ENCODE measurements at places on chromosomes 3 and 15.

GRCh38 chr3:4645468-4645867, 152.3 kb downstream of the ITPR1 start:
- no peak for DNase-seq

GRCh38 chr3:197528190-197528589, 27.6 kb downstream of the BDH1 start:
- no peak for DNase-seq

- DNase-seq, result no peak
Observed at GRCh38 chr15:96959501-96959900, 629.0 kb downstream of the NR2F2 start.

GRCh38 chr3:181009225-181009624, 19.7 kb upstream of the DNAJC19 start:
- DNase-seq, result no peak

DNA sequence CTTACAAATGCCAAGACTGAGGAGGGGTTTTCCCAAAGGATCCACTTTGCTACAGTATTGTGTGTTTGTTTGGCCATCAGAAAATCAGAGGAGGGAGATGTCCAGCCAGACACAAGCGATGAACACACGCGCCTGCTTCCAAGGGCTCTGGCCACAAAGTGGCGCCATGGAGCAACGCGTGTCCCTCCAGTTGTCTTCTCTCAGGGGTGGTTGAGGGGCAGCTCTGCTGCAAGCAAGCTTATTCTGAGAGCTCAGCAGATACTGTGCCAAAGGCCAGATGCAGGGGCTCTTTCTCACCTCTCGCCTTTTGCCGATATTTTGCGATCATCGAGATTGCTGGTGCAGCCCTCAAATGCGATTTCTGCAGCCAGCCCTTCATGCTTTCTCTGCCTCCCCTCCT, 88.9 kb upstream of the OSBPL11 start:
- DNase-seq, result no peak

DNA sequence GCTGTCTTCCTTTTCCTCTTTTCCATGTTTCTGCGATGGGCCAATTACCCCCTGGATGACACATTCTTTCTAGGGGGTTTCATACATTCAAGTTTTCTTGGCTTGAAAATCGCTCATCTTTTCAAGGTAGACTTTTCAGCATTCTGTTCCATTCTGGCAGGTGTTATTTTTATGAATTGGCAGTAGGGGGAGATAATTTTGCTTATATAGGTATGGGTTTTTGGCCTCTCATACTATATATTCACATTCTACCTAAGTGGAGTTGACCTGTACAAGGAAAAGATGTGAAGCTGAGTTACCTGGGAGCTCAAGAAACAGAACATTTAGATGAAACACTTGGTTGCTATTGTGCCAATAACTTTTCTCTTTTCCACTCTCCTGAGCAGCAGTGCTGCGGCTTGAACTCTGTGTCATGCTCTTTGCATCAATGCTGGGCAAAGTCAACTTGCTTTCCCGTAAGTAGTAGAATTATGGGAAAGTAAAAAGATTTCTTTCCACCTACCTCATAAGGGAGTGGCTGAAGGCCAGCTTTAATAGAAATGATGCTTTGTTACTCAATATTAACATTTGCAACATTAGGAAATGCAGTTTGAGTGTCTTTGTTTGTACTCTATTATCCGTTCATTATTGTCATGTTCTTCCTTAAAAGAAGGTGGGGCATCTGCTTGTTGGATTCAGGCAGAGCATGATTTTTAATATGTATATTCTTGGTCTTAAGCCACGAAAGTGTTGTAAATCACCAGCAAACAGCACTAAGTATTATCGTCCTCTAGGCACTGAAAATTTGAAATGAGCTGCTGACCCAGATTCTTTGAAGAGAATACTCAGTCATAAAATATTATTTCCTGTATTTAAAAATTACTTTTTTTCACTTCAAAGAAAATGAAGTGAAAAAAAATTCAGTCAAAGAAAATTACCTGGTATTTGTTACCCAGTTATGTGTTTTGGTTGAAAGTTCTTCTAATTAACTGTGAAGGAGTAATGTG, 27.7 kb upstream of the MFSD1 start:
- DNase-seq, result no peak

GRCh38 chr15:93028632-93029213, 60.3 kb downstream of the RGMA start:
- DNase-seq, result no peak

DNA sequence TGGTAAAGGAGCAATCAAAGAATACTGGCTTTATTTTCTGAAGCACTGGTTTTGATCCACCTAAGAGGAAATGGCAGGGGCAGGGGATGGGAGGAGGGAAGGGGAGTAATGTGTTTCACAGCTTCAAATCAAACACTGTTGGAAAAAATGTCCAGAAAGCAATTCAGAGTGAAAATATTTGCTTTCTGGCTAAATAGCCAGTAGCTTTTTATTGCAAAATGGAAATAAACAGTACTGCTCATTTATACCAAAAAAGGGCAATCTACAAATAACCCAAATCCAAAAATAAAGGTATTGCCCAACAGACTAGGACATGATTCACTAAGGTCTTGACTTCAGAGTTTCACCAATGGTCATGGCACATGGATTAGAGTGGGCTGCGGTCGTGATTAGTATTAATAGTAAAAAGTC, 279.3 kb upstream of the THBS1 start:
- DNase-seq, result no peak

DNA sequence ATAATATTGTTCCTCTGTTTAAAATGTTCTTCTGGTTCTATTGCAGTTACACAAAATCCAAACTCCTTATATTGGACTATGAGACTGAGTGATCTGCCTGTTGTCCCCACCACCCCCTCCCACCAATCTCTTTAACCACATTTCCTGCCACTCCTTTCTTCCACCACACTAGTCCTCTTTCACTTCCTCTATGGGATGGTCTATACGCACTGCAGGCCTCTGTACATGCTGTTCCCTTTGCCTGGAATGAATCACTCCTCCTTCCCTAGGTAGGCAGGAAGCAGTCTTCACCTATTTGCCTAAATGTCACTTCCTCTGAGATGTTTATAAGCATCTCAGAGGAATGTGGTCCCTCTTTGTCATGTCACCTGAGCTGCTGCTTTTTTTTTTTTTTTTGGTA, 4.0 kb downstream of the MAP2K1 start:
- DNase-seq, result no peak

DNA sequence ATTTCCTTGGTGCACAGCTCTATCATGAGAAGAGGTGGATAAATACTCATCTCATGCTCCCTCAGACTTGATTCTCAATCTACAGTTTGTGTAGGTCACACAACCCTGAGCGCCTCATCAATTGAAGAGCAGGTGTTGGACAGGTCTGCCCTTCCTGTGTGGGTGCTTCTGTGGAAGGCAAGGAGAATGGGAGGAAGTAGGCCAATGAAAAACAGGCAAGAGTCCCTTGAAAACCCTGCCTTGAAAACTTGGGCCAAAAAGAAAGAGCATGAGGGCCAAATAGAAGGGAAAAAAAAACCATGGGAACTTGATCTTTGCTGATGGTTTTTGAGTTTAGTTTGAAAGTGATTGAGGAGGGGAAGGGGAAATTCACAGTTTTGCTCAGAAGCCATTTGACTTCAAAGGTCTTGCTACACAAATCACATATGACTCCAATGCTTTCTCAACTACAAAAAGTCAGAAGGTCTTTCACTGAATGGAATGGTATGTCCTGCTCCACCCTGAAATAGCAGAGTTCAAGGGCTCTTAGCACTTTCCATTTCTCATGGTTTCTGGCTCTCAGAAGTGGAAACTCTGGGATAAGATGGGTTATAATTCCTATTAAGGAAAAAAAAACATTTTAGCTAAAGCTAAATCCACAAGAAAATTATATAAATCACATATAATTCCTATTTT, 37.2 kb upstream of the TM4SF1 start:
- DNase-seq, result no peak

GRCh38 chr3:53805463-53806159, 40.6 kb downstream of the CHDH start:
- no peak for DNase-seq

GRCh38 chr3:38122712-38123290, 14.1 kb downstream of the ACAA1 start:
- no peak for DNase-seq

DNA sequence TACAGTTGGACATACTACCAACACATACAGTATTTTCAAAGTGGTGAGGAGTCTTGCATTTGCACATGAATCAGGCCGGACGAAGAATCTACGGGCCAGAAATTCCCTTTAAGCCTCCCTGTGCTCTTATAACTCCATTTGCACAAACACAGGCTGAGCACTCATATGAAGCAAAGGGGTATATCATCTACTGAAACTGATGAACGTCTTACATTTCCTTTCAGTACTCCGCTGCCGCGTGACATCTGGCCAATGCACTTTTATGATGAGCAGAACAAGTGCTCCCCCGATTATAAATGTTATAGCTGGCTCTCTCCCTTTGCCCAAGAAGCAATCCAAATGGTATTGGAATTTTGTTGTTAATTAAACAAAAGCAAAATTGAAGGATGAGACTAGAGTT, 110.3 kb upstream of the ICE2 start:
- DNase-seq, result no peak

Measured in NCI-H1436 treated with DMSO at 0.1 percent for 48 hours (cell line).